H1 (cell line): ENCODE measurements at places on chromosomes 4 and X. TPM values are rescaled to one million over a fixed set of nuclear protein-coding genes. Genes with fewer than 3 reads are reported as not detected.

The MAGEB18 gene
- not detected in 2 replicates for total RNA-seq

GRCh38 chr4:184440595-184441358 lies 33.6 kb downstream of the IRF2 start:
- H3K36me3 ChIP-seq = no peaks in the 10 kb centered on the region
- no peak overlapping the region for H3K4me3 ChIP-seq
- H3K4me1 ChIP-seq = peaks cover 2% of the 10 kb centered on the region
- no peaks in the 10 kb centered on the region for H3K27me3 ChIP-seq
- DNase-seq = no peak

The ITM2A gene
- total RNA-seq = 34.9 and 35.7 TPM in 2 replicates

DNA sequence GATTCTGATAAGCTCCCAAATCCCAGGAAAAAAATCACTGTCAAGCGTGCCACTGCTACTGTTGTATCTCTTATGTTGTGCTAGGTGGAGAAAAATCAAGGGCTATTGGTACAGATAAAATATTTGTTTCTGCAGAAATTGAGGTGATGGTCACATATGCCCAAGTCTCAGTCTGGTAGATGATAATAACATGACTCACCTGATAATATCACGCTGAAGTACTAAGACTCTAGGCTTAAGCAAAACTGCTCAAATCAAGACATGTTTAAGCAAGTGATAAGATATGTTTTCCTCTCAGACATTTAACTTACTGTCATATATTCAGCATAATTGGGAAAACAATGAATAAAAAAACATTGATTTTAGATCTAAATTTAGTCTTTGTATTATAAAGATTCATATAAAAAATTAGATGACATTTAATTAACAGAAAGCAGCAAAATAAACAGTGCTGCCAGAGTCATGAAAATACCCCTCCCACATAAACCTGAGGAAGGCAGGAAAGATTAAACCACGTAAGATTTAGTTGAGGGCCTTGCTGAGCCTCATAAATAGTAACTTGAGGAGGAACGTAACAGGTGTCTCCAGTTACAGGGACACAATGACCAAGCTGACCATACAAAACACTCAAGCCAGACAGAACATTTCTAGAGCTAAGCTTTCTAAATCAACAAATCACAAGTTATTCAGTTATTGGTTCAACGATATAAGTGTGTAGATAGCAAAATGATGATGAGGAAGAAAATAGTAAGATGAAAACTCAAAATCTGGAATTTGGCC lies 143.5 kb downstream of the CHM start:
- H3K27me3 ChIP-seq = no peaks in the 10 kb centered on the region
- H3K4me1 ChIP-seq = no peaks in the 10 kb centered on the region
- no peak overlapping the region for H3K4me3 ChIP-seq
- no peaks in the 10 kb centered on the region for H3K36me3 ChIP-seq
- no peak for DNase-seq

GRCh38 chr4:107902715-107903114 lies 28.6 kb upstream of the CYP2U1 start:
- no peaks in the 10 kb centered on the region for H3K27me3 ChIP-seq
- no peak overlapping the region for H3K4me3 ChIP-seq
- H3K36me3 ChIP-seq = no peaks in the 10 kb centered on the region
- DNase-seq = no peak

- no peak overlapping the region for H3K4me3 ChIP-seq
- DNase-seq = no peak
- H3K36me3 ChIP-seq = no peaks in the 10 kb centered on the region
- H3K4me1 ChIP-seq = no peaks in the 10 kb centered on the region
- H3K27ac ChIP-seq = no peak overlapping the region
Observed at GRCh38 chr4:6957148-6957520, 47.5 kb downstream of the TBC1D14 start.

DNA sequence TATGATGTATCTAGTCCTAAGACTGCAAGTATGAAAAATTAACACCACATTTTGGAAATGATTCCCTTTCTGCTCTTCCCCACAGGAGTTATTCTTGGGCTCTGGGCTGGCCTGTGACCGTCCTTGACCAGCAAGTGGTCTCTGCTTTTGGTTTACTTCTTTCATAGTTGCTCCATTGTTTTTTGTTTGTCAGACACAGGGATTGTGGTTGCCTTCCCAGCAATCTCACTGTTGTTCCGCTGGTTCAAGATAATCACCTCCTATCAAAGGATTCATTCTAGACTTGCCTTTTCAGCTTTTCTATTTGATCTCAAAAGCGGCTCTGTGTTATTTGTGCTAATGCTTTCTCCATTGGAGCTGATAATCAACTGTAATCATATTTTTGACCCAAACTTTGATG lies 218.8 kb downstream of the MGST2 start:
- no peaks in the 10 kb centered on the region for H3K4me1 ChIP-seq
- H3K36me3 ChIP-seq = no peaks in the 10 kb centered on the region
- no peak overlapping the region for H3K4me3 ChIP-seq
- DNase-seq = no peak
- no peak overlapping the region for H3K27ac ChIP-seq

The GLOD5 gene
- not detected in 2 replicates for total RNA-seq

The MND1 gene
- 26.2 and 27.4 TPM in 2 replicates for total RNA-seq

DNA sequence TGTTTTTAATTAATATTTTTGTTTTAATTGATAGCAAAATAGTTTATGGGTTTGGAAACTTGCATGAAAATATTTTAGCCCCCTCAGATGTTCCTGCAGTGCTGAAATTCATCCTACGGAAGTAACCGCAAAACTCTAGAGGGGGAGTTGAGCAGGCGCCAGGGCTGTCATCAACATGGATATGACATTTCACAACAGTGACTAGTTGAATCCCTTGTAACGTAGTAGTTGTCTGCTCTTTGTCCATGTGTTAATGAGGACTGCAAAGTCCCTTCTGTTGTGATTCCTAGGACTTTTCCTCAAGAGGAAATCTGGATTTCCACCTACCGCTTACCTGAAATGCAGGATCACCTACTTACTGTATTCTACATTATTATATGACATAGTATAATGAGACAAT lies 40.4 kb downstream of the MAP7D3 start:
- no peaks in the 10 kb centered on the region; the same call in 1 of the 2 replicates for H3K36me3 ChIP-seq
- peaks cover 5% of the 10 kb centered on the region; the same call in 1 of the 2 replicates for H3K4me1 ChIP-seq
- no peak overlapping the region for H3K4me3 ChIP-seq
- no peak overlapping the region for H3K27ac ChIP-seq
- DNase-seq = no peak

- H3K4me1 ChIP-seq = no peaks in the 10 kb centered on the region
- H3K36me3 ChIP-seq = no peaks in the 10 kb centered on the region
- H3K27ac ChIP-seq = no peak overlapping the region
- no peaks in the 10 kb centered on the region for H3K27me3 ChIP-seq
- H3K4me3 ChIP-seq = no peak overlapping the region
Observed at GRCh38 chr4:69799337-69799736, 38.9 kb upstream of the SULT1B1 start.

DNA sequence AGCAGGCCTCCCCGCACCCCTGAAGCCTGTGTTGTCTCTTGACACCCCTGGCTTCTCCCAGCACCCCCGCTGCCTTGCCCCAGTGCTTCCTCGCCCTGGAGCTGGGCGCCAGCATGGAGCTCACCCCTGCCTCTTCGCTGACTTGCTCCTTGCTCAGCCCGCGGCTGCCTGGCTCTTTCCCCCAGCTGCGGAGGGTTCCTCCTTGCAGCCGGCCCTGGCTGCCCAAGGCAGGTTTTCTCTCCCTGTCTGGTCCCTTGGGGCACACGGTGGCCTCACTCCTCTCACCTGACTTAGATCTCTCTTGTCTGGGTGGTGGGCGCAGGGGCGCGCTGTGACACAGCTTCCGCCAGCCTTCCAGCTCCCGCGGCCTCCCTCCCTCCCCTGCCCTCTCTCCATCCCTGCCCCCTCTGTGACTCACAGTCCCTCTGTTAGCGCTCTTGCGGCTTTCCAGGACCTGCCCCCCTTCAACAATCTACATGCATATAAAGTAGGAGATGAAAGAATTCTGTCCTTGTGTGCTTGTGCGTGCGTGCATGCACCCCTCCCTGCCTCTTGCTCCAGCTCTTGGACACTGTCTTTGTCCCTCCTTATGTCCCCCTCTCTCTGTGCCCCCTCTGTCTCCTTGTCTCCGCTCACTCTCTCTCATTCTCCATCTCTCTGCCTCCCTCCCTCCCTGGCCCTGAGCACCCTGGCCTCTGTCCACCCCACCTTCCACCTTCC lies 2.2 kb downstream of the PLXNB3 start:
- no peak for DNase-seq
- H3K4me1 ChIP-seq = peaks cover 5% of the 10 kb centered on the region; the same call in 1 of the 2 replicates
- no peak overlapping the region for H3K27ac ChIP-seq

DNA sequence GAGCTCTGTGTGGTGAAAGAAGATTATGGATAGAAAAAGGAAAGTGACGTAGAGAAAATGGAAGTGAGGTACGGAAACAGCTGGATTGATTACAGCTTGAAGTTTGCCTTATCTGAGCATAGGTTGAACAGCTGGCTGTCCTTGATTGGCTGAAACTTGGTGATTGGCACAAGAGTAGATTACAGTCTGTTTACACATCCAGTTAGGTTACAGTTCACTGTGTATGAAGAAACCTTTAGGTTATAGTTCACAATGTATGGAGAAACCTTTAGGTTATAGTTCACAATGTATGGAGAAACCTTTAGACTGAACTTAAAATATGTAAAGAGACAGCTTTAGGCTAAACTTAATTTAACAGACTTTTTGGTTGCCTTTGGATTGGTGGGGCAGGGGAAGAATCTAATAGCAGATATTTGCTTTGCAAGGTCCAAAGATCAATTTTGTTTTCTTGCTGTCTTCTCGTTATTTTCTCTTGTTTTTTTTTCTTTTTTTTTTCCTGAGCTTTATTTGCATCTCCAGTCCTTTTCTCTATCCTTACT lies 15.6 kb upstream of the ART3 start:
- no peak for DNase-seq
- peaks cover 9% of the 10 kb centered on the region; the same call in 1 of the 2 replicates for H3K4me1 ChIP-seq
- H3K27me3 ChIP-seq = peaks cover 2% of the 10 kb centered on the region
- no peak overlapping the region for H3K27ac ChIP-seq
- H3K4me3 ChIP-seq = no peak overlapping the region

The UBE2D3 gene
- 377 and 396 TPM in 2 replicates for total RNA-seq

The TMSB15A gene
- total RNA-seq = 84.1 and 87.6 TPM in 2 replicates

The RTL9 gene
- 0.11 and 0.20 TPM in 2 replicates for total RNA-seq

The FAM9B gene
- not detected in 2 replicates for total RNA-seq

The RAB39B gene
- 8.8 and 9.3 TPM in 2 replicates for total RNA-seq
